ENCODE measurements at places on chromosomes 6 and 20.

DNA sequence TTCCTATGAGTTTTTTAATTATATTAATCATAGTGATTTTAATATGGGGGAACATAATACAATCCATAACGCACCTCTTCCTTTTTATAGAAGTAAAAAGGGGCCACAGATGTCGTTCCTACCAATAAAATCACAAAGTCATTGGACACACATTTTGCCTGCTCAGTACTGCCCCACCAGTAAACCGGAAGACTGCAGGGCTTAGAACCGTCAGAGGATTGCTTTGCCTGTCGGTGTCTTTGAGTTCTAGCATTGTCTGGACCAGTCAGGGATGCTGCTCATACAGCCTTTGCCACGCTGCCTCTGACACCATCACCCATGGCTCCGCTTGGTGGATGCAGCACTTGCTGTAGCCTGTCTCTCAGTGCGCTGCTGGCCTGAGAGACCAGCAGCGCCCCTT lies 853.6 kb downstream of the C6orf118 start:
- DNase-seq: no peak

GRCh38 chr6:40524797-40525585 lies 62.2 kb downstream of the LRFN2 start:
- DNase-seq: no peak

GRCh38 chr20:55583036-55583435 lies 422.3 kb downstream of the CBLN4 start:
- no peak for DNase-seq

DNA sequence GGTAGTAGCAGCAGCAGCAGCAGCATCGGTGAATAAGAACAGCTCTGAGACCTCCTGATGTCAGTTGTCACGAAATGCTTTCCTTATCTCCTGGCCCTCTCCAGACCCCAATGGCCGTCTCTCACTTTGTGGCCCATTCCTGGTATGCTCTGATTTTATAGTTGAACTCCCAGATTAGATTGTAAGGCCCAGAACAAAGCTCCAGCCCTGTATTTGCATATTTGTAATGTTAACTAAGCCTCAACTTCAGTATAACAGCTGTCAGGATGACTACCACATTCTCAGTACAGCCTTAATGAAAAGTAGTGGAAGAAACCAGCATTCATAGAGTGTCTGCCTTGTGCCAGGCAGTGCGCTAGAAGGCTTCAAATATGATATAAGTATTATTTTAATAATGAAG lies 180.9 kb downstream of the SASH1 start:
- DNase-seq: no peak

- no peak for DNase-seq
Measured at GRCh38 chr20:16712511-16712947, 17.3 kb upstream of the SNRPB2 start.

DNA sequence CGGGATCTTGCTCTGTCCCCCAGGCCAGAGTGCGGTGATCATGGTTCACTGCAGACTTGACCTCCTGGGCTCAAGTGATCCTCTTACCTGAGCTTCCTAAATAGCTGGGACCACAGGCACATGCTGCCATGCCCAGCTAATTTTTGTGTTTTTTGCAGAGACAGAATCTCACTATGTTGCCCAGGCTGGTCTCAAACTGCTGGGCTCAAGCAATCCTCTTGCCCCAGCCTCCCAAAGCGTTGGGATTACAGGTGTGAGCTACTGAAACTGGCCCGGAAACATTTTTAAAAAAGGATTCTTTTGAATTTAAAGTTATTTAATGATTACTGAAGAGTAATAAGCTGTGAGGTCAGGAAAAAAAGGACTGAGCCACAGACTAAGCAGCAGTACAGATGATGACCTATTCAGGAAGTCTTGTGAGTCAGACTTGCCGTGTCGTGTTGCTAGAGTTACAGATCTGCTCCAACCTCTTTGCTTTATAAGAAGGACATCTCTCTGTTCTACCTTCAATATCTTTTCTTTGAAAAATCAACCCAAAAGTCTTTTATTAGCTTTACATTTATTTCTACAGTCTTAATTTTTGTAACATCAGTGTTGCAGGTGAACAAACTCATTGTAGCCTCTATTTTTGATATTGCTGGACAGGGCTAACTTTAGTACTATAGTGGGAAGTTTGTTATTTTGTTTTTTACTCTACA lies 108.7 kb downstream of the NCOA3 start:
- DNase-seq: no peak

DNA sequence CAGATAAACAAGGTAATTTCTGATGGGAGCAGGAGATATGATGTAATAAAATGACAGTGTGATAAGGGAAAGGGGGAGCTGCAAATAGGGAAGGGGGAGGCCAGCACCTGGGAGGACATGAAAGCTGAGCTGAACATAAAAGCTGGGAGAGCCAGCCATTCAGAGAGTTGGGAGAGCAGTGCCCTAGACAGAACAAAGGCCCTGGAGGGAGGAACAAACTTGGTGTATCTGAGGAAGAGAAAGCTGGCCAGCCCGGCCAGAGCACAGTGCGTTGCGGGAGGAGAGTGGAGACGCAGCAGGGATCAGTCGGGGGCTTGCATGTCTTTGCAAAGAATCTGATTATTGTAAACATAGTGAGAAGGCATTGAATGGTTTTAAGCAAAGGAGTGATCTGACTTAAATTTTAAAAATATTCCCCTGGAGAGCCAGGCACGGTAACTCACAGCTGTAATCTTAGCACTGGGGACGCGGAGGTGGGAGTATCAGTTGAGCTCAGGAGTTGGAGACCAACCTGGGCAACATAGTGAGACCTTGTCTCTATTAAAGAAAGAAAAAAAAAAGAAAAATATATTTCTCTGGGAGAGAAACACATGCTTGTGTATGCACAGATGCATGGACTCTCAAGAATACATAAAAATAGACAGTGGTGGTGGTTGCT lies 318.2 kb downstream of the ZFAND3 start:
- no peak for DNase-seq

DNA sequence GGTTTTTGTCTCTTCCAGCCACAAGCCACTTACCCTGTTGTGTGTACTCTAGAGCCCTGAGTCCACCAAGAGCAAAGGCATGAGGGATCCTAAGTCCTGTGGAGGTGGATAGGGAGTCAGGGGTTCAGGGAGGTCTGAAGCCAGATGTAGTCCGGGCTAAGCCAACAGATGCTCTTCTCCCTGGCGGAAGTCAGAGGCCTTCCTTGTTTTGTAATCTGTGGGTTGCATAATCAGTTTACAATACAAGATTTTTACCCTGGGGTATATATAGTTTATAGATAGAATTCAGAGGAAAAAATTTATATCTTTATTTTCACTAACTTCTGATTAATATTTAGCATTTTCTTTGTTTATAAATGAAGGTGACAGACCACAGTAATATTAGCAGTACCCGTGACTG lies 9.2 kb downstream of the LAMP5 start:
- DNase-seq: no peak

DNA sequence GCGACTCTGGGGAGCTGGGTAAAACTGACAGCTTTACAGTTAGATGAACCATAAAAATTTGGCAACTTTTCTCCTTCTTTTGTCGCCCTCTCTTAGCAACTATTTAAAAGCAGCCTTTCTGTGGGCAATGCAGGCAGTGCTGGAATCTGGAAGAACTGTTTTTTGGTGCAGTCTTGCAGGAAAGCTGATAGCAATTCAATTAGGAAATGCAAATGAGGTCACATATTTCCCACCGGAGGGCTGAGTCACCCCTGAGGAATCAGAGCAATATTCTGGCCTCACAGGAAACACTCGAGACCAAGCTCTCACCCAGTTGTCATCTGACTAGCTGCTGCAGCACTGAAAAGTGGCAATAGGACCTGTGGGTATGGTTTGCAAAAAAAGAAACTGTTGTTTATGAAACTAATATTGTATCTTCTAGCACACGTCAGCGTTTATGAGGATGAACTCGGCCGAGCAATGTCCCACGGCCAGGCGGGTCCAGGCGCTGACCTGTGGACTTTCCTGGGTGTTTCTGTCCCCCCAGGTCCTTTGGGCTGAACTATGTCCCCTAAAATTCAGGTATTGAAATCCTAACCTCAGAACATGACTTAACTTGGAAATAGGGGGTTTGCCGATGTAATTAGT lies 312.3 kb downstream of the TAF4 start:
- no peak for DNase-seq

- no peak for DNase-seq
Measured at GRCh38 chr6:27133281-27134227, 113.9 kb upstream of the PRSS16 start.

DNA sequence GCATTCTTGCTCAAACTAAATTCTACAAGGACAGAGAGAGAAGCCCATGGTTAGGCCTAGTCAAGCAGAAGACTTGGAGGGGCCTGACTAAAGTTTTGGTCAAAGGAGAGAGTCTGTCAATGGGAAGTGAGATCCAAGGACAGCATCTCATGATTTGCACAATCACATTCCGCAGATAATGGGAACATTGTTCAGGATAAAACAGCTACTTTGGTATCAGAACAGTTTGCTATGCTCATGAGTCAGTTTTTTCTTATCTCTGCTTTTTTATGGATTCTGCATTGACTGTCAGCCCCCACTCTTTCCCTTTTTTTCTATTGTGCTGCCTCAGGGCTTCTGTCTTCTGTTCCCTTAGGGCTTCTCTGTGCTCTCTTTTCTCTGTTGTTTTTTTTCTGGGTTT lies 28.6 kb downstream of the AKAP7 start:
- no peak for DNase-seq

GRCh38 chr20:57874141-57874540 lies 164.3 kb upstream of the PMEPA1 start:
- DNase-seq: no peak

GRCh38 chr20:56400001-56400640 lies 7.7 kb downstream of the CSTF1 start:
- peak; percentile 3 for DNase-seq

DNA sequence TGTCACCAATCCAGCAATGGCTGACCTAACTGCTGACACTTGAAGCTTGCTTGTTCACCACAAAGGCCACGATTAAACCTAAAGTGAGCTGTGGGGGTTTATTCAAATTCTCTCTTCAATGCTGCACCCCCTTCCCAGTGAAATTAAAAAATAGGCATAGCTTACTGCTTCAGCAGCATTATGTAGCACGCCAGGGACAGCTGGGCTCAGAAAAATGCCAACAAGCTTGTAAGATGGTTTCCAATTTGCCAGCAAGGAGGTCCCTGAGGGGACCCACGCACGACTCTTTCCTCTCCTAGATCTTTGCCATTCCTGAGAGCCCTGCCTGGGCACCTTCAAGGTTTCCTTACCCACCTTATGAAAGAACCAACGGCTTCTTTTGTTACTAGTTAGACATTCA lies 113.5 kb upstream of the CDH4 start:
- no peak for DNase-seq

DNA sequence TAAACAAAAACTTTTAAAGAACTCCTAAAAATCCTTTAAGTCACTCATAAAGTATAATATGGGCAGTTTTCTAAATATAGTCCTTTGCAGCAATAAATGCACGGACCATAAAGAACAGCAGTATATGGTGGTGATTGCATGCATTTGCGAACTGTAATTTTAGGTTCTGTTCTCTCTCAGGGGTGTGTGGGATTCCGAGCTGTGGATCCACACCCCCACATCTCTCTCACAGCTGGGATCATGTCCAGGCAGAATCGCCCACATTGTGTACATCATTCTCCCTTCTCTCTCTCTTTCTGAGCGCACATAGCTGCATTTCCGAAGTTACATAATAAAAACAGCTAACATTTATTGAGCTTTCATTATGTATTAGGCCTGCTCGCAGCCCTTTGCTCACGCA lies 28.6 kb downstream of the SLC52A3 start:
- no peak for DNase-seq

DNA sequence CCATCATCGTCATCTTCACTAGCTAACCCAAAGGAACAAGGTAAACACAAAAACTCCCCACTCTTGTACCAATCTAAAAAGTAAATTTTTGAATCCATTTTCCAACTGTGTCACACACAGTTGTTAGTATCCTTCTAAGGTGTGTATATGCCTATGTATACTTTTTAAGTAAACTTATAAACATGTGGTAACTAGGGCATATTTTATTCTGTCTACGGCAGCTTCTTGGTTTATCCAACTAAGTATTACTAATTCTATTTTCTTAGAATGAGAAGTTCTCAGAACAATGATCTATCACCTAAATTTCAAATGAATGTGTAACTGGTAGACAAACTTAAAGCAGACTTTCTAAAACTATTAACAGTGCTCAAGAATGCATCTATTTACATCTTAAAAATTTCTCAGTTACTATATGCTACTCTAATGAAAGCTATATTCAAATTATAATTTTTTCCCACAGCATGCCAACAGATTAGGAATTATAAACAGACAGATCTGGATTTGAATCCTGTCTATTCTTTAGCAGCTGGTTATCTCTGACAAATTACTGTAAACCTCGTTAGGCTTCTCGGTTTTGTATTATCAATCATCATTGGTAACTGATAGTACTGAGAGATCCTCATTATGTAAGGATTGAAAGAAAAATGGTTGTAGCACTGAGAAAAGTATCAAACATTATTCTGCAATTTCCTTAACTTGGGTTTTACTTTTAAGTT lies 1.8 kb upstream of the PLN start:
- DNase-seq: no peak

- DNase-seq: no peak
Measured at GRCh38 chr6:31096656-31097055, 15.7 kb downstream of the C6orf15 start.

- no peak for DNase-seq
Measured at GRCh38 chr6:38497546-38497945, 142.2 kb downstream of the BTBD9 start.
